ENCODE measurements at places on chromosomes 1 and 21. TPM values are rescaled to one million over a fixed set of nuclear protein-coding genes. Genes with fewer than 3 reads are reported as not detected.

Gene RHD
- 0.86 TPM for polyA plus RNA-seq

Gene PDC
- polyA plus RNA-seq = 0.17 TPM

Gene FCGR3B
- polyA plus RNA-seq = not detected

Gene RCSD1
- 37.8 TPM for polyA plus RNA-seq

Gene ZNF644
- polyA plus RNA-seq = 48.5 TPM

Gene ZNF683
- not detected for polyA plus RNA-seq

Gene RXRG
- polyA plus RNA-seq = not detected

Gene PPM1J
- polyA plus RNA-seq = 2.8 TPM
